ENCODE measurements at places on chromosomes 13 and 19.

GRCh38 chr13:113361406-113361805, 2.5 kb downstream of the GRTP1 start:
- DNase-seq, result no peak

DNA sequence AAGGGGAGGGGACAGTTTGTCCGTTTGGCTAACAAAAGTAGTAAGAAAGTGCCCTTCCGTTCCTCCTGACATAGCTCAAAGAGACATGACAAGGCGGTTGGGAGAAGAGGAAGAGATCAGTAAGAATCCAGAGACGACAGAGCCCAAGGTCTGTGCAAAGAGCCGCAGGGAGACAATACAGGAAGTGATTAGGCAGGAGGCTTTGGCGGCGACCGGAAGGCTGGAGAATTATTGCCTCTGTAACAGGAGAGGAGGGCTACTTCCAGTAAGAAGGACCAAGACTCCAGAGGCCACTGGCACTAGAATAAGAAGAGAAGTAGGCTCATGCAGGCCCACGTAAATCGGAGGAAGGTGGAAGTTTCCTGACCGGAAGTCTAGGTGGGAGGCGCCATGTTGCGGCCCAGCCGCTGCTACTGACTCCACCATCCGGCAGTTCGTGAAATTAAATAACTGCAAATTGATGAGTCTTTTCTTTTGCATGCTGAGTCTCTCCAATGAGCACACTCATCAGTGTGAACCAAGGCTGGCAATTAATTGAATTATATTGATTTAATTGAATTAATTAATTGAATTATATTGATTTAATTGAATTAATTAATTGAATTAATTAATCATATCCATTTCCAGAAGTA, 9.9 kb downstream of the RFX2 start:
- no peak for DNase-seq

- DNase-seq, result no peak
Observed at GRCh38 chr19:35176181-35176570, 21.6 kb downstream of the FXYD5 start.

DNA sequence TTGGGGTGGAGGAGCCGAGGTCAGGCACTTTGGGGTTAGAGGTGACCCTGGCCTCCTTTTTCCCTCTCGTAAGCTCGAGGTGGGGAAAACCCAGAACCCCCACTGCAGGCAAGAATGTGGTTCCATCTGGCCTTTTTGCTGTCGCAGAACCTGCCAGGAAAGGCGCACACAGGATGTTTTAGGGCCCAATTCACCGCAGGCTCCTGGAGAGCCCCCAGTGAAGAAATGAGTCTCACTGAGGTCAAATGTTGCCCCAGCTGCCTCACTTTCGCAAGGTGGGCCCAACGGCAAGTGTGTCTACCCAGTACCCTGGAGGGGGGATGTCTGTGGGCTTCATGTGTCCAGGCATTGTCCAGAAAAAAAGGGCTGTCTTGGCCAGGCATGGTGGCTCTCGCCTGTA, 61.8 kb downstream of the PEX11G start:
- DNase-seq, result no peak

DNA sequence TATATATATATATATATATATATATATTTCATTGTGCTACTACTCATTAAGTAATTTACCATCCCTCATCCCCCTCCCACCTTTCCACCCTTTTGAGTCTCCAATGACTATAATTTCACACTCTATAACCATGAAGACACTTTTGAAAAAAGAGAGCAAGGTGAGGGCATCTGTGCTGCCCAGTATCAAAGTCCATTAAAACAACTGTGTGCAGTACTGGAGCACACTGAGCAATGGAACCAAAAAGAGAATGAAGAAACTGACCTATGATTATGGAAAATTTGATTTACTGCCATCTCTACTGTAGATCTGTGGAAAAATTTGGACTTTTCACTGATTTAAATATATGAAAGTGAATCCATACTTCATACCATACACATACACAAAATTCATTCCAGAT, 217.9 kb downstream of the COL4A1 start:
- no peak for DNase-seq

GRCh38 chr13:62482351-62482750, 1066.7 kb upstream of the PCDH20 start:
- no peak for DNase-seq

DNA sequence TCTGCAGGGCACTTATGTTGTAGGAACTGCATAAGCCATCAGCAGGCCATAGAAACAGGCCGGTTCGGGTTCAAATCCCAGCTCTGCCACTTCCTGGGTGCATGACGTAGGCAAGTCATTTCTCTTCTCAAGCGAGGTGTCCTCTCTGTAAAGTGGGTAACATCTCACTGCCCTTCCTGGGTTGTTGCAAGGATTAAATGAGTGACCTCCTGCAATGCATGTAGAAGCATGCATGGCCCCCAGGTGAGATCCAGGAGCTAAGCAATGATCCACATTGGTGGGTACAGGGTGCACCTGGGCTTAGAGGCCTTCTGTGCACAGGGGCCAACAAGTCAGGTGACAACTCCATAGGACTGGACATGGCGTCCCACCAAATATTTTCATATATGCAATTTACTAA, 13.8 kb downstream of the PHLDB3 start:
- DNase-seq, result no peak

GRCh38 chr19:33712268-33712667, 84.4 kb upstream of the KCTD15 start:
- DNase-seq, result no peak

DNA sequence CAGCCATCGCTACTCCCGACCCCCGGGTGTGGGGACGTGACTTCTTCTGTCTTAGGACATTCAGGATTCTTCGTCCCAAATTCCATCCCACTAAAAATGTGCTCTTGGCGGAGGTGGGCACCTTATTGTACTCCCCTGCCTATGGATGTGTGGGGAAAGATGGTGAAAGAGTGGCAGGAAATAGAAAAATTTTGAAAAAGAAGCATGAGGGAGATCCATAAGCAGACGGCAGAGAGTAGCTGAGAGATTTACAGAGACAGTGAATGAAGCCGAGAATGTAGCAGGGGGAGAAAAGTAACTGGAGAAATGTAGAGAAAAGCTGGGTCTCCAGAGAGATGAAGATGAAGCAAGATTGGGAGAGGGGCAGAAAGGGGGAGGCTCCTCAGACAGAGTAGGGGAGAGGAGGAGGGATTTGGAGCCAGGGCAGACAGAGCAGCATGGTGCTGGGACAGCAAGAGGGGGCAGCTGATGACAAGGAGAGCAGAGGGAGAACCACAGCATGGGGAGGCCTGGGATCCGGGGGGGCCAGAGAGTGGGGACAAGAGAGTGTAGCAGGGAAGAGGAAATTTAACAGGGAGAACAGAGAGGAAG, 843 bp downstream of the ZNF610 start:
- no peak for DNase-seq

DNA sequence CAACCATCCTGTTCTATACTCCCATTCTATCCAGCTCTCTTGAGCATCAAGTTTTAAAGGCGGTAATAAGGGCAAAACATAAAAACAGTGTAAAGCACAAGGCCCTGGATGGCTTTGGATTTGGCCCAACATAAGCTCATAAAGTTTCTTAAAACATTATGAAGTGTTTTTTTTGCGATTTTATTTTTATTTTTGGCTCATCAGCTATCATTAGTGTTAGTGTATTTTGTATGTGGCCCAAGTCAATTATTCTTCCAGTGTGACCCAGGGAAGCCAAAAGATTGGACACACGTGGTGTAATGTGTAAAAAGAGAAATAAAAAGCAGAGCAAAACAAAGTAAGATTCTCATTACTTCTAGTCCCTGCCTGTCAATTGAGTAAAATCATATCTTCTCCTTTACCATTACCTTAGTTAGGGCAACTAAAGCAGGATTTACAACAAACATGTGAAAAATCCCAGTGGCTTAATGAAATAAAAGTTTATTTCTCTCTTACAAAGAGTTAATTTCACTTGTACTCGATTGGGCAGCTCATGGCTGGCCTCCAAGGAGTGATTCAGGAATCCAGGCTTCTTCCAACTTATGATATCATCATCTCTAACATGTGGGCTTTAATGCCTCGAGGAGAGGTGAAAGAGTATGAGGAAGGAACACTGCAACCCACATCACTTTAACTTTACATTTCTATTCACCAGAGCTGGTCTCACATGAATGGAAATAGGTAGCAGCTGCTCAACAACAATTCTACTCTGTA, 725.2 kb upstream of the SLITRK1 start:
- DNase-seq, result peak; percentile 56

- DNase-seq, result no peak
Observed at GRCh38 chr19:41205995-41206394, 13.0 kb downstream of the CYP2S1 start.

DNA sequence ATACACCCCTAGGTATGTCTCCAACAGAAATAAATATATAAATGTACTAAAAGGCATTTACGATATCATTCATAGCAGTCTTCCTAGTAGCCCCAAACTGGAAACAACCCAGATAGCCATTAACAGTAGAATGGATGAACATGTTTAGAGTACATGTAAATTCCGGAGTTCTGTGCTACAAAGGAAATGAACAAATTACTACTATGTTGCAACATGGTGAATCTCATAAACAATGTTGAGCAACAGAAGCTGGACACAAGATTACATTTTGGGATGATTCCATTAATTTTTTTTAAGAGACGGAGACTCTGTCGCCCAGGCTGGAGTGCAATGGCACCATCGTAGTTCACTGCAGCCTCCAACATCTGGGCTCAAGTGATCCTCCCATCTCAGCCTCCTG, 5.9 kb upstream of the SLC7A10 start:
- no peak for DNase-seq

DNA sequence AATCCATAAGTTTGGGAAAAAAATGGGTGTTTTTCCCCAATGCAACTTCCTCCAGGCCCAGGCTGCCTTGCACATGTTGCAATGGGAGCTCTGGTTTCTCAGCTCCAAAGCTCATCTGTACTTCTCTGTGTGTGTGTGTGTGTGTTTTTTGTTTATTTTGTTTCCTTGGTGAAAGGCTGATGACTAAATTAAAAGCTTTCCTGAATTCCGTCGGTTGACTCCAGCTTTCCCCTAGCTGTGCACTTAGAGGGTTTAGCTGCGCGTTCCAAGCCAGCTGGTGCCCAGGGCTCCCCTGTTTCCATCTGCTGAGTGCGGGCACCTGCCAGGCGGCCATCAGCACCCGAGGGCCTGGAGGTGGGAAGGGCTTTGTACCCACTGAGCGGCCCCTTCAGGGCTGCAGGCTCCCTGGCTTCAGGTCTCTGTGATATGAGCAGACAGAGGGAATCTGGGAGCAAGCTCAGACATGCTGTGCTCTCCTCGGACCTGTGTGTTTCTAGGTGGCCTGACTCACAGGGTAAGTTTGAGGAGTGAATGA, 129.1 kb upstream of the SOX1 start:
- DNase-seq, result no peak

DNA sequence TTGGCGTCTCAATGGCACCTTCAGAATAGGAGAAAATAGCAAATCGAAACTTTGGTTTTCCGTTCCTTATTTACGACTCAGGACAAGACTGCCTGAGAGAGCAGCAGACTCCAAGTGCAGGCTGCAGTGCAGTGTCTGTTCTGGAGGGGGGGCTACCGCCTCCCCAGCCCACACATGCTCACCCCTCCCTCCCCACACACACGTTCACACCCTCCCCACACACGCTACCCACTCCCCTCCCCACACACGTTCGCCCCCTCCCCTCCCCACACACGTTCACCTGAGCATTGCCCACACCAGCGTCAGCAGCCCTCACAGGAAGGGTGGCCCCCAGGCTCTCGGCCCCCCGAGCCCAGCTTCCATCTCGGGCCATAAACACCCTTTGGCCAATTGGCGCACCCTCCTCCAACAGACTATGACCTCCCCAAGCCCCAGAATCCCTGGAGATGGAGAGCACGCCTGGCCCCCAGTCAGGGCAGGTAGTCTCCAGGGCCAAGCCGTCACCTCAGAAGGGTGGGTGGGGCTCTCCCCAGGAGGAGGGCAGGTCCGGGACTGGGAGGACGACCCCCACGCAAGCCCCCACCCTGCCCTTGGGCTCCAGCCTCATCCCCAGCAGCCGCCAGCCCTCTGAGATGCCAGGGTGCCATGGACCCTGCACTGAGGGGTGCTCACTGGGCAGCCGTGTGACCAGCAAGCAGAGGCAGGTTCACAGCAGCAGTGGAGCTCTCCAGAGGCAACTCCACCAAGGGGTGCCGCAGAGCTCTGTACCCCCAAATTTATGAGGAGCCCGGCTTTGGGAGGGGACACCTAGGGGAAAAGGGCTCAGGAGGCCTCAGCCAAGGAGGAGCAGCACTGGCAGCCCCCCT, 27.5 kb downstream of the RASA3 start:
- no peak for DNase-seq

DNA sequence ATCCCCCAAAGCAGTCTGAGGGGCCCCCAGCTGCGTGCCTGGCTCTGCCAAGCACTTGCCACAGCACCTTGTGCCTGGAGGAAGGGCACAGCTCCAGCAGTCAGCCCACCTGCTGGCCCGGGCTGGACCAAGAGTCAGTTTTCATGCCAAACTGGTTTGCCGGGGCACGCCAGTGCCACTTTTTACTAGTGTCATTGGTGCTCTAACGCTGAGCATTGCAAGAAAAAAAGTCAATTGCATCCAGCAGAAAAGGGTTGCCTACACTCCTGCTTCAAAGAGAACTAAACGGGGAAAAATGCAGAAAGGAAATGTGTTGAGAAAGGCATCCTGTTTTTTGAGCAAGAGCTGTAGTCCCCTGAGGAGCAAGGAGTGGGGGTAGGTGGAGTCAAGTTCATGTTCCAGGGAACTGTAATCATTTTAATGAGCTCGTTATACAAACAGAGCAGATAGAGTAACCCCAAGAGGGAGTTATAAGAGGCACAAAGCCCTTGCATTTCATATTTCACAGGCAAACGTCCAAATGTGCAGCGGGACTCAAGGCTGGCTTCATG, 68.4 kb downstream of the F2RL3 start:
- DNase-seq, result no peak

- DNase-seq, result no peak
Observed at GRCh38 chr13:95641291-95642027, 3.0 kb downstream of the DZIP1 start.

- DNase-seq, result no peak
Observed at GRCh38 chr19:29928831-29929230, 13.2 kb upstream of the URI1 start.

- DNase-seq, result no peak
Observed at GRCh38 chr13:33845572-33846302, 27.8 kb downstream of the RFC3 start.

DNA sequence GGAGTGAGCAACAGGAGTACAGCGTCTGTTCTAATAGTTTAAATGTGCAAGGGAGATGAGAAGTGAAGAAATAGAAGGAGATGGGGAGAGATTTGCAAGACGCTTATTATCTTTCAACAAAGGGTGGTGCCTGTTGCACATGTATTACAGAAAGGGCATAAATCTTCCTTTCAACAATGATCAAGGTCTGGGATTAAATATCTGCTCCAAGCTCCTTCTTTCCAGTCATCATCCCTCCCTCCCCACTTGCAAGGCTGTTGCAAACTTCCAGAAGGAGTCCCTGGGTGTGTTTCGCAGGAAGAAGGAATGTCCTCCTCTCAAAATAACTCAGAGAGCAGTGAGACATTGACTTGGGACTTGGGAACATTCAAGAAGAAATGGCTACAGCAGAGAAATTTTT, 63.5 kb upstream of the MYCBP2 start:
- DNase-seq, result no peak

Measured in brain microvascular endothelial cell (primary cell).